ENCODE measurements at places on chromosomes 1 and 21.

- DNase-seq: no peak
Observed at GRCh38 chr1:69985376-69985775, 220.0 kb downstream of the LRRC40 start.

- no peak for DNase-seq
Observed at GRCh38 chr1:42950116-42950481, 8.6 kb downstream of the SLC2A1 start.

DNA sequence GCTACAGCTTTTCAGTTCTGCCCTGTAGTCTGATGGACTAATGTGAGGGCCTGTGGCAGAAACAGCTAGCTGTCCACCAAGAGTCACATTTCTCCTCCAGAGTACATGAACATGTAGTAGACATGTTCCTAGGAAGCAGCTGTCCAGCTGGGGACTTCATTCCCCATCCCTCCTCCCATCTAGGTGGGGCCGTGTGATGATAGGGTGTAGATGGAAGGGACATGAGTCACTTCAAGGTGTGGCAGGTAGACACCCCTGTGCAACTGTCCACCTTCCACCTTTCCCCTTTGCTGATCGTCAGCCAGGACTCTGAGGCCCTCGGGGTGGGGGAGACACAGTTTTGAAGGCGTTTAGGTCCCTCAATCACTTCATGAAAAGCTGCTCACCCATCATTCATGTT, 3.6 kb upstream of the RD3 start:
- DNase-seq: no peak

DNA sequence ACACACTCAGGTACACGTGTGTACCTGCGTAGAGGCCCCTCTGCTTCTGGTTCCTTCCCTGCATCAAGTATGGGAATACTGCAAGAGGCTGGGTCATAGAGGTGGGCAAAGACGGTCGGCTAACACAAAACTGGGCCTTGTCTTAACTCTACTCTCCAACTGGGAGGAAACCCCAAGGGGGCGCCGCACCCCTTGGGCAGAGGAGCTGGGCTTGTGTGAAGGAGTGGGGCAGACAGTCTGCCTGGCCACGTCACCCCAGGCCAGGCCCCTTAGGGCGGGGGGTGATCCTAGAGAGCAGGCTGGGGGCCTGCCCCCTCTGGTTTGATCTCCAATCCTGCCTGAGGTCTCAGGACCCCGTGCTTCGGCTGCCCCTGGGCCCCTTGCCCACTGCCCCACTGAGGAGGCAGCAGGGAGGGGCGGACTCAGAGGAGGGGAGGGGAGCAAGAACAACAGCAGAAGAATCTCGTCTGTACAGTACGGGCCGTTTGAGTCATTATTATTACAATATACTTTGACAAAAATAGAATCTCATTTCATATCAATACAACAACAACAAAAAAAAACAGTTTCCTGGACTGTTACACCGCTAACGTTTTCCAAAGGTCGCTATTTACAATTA, 34.7 kb downstream of the MEF2D start:
- DNase-seq: no peak

DNA sequence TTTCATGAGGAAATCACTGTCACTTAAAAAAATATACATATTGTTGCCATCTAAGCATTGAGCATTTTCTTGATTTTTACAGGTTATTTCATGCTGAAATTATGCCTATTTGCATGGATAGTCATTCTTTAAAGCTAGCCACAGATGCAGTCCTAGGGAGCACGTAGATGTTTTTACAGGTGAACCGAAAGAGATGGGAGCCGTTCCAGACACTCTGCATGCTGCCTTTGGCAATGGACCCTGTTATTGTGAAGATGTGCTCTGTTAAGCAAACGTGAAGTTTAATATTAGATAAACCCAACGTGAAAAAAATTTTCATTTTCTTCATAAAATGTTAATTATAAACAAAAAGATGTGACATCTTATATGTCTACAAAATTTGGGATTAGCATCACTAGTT, 7.1 kb downstream of the PROX1 start:
- DNase-seq: no peak

DNA sequence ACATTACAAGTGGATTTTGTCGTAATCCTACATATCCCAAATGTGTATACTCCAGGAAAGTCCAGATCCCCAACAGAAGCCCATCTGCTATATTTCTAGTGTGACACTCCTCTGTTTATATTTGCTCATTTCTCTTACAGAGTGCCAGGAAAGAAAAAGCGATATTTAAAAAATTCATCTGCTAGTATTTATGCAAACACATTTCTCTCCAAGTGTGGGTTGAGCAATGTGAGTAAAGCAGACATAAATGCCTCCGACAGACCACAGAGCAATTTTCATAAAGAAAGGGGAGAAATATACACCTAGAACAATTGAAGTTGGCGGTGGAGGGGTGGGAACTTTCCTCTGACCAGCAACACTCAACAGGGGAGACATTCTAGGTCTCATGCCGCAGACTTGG, 22.2 kb upstream of the RAP1A start:
- DNase-seq: no peak

DNA sequence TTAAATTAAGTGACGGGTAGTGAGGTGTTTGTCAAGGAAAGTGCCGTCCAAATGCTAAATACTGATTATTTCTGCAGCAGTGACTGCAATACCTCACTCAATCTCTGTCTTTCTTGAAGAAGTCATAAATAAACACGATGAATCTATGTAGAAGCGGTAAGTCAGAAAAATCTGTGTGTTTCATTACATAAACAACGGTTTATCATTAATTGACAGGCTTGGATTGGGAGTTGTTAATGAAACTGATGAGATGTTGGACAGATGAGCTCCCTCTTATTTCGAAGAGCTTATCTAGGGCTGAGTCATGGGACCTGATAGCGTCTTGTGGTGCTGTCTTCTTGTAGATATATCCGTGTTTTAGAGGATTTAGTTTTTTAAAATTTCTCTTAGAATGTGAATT, 92.2 kb upstream of the SAMD11 start:
- no peak for DNase-seq

Data from effector memory CD4-positive, alpha-beta T cell (primary cell).